Activated CD4-positive, alpha-beta T cell treated with anti-CD3 and anti-CD28 coated beads for 36 hours (primary cell): ENCODE measurements at places on chromosomes 7 and 10.

- H3K36me3 ChIP-seq, result no peaks in the 10 kb centered on the region
- no peak overlapping the region for H3K4me3 ChIP-seq
- no peaks in the 10 kb centered on the region for H3K4me1 ChIP-seq
Measured at GRCh38 chr7:141158561-141158960, 84.7 kb downstream of the TMEM178B start.

GRCh38 chr10:96075977-96076376 is 32.6 kb downstream of the CCNJ start:
- H3K36me3 ChIP-seq, result peaks cover 11% of the 10 kb centered on the region
- DNase-seq, result no peak
- H3K27ac ChIP-seq, result no peak overlapping the region
- no peaks in the 10 kb centered on the region for H3K27me3 ChIP-seq
- peaks cover 20% of the 10 kb centered on the region for H3K4me1 ChIP-seq

DNA sequence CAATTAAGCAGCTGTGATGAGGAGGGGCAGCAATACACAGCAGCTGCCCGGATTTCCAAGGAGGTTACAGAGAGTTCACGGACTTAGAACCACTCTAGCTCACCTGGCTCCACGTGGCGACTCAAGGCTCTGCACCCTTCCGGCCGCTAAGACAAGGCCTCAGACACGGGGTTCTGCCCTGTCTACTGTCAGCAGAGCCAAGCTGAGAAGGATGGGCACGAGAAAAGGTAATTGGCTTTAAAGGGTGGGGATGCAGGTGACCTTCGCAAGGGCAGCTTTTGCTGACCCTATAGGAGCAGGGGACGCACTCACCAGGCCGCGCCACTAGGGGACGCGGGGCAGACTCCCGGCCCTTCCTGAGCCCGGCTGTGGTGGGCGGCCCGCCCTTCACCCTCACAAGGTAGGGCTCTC is 152.4 kb downstream of the KIF20B start:
- no peak overlapping the region for H3K4me3 ChIP-seq
- H3K36me3 ChIP-seq, result no peaks in the 10 kb centered on the region
- H3K4me1 ChIP-seq, result no peaks in the 10 kb centered on the region
- no peak overlapping the region for H3K27ac ChIP-seq
- peaks cover 5% of the 10 kb centered on the region for H3K27me3 ChIP-seq

DNA sequence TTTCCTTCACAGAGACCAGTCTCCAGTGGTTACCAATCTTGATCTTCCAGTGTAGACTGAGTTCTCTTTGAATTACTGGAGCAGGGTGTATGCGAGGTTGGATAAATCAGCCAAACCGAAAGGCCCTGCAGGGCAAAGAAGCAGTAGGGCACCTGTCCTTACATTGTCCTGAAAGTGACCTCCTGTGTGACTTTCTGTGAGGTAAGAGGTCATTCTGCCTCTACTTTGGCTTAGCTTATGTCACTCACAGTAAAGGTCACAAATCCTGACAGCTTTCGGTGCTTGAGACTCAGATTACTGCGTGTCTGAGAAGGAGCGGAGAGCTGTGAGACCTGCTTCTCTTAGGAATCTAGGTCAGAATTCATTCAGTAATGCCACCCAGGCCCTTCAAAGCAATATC is 252.7 kb upstream of the ETV1 start:
- DNase-seq, result no peak
- H3K27me3 ChIP-seq, result no peaks in the 10 kb centered on the region
- H3K4me1 ChIP-seq, result no peaks in the 10 kb centered on the region

DNA sequence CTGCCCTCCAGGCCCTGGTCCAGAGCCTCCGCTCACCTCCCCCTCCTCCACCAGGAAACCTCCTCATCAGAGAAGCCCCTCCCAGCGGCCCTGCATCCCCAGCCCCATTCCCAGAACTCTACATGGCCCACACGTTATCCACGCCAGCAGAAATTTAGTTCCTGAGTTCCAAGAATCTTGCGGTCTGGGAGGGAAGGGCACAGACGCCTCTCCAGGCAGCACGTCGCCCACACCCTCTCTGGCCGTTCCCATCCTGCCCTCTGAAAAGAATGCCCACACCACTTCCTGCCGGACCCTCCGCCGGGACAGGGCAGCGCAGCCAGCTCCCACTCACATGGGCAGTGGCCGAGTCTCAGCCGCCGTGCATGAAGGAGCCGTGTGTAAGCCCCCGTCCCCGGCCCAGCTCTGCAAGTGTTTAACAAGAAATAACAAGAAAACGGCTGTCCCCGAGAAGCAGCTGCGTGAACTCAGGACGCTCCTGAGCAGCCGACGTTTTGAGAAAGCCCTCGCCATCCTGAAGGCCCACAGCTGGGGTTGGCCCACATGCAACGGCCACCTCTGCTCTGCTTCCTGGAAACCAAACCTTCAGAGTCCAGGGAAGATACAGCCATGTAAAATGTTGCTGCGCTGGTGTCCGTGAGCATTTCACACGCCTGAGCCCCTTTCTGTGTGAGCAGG is 17.4 kb downstream of the ADGRA1 start:
- H3K4me3 ChIP-seq, result no peak overlapping the region
- H3K36me3 ChIP-seq, result peaks cover 2% of the 10 kb centered on the region
- no peak for DNase-seq
- peaks cover 3% of the 10 kb centered on the region for H3K4me1 ChIP-seq

DNA sequence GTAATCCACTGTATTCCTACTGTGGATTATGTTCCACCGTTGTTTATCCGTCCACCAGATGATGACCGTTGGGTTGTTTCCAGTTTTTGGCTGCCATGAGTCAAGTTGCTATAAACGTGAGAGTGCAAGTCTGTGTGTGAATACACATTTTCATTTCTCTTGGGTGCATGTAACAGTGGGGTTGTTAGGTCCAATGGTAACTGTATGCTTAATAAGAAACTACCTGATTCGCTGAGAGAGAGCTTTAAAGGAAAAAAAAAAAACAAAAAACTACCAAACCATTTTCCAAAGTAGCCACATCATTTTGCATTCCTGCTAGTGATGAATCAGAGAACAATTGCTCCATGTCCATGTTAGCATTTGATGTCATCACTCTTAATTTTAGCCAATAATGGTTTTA is 15.9 kb downstream of the UBN2 start:
- H3K4me3 ChIP-seq, result no peak overlapping the region
- peaks cover 37% of the 10 kb centered on the region for H3K36me3 ChIP-seq
- peaks cover 8% of the 10 kb centered on the region for H3K4me1 ChIP-seq
- DNase-seq, result no peak
- H3K27ac ChIP-seq, result no peak overlapping the region
- no peaks in the 10 kb centered on the region for H3K27me3 ChIP-seq
